ENCODE measurements at places on chromosomes 12 and 14.
A peak's percentile ranks its signal among the peaks of the same experiment; 100 is the strongest.

GRCh38 chr14:105411017-105411941 lies 8.3 kb upstream of the MTA1 start:
- DNase-seq: no peak

DNA sequence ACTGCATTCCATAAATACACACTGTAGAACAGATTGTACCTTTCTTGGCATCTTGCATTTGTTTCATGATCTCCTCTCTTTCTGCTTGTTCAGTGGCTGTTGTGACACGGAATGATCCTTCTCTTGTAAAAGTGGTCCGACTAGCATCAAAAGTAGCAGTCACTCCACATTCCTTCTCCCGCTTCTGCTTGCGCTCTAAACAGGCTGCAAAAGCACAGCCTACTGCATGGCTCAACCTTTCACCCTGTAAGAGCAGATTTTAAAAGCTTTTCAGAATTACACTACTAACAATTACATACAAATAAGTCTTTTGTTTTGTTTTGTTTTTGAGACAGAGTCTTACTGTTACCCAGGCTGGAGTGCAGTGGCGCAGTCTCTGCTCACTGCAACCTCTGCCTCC lies 49.8 kb downstream of the PAPLN start:
- DNase-seq: no peak

DNA sequence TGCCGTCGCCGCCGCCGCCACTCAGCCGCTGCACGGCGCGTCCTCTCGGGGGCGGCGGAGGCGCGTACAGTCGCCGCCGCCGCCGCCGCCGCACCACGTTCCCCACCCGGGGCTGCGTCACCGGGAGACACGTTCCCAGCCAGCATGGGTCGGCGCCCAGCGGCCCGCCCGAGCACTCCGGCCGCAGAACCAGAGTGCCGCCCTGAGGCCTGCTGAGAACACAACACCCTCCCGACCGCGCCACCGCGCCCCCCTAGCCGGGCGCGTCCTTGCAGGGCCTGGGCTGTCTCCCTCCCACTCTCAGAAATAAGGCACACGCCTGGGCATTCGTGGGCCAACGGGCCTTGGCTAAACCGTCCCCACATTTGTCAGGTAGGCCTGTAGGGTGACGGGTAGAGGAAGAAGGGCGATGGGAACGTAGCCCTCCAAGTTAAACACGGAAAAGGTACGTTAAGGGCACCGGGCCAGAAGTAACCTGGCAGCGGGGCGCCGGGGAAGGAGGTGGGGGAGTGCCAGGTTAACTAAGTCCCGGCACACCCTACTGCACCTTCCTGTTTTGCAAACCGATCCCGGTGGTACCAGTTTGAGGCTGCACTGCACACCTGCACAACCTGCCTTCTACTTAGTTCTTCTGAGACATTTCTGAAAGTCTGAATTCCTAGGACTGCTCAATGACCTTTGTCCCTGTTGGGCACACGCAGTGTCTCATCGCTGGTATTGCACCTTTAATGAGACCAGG lies at the start of gene MAP4K5:
Gene MAP4K5, minus strand, starts transcription at position 68 of the 739 bp plus-strand sequence. CDS start 520 bp downstream, outside the sequence.
- peak; percentile 83 for DNase-seq

- DNase-seq: no peak
These were observed 20.4 kb upstream of the TMEM179 start for GRCh38 chr14:104624939-104625338.

- no peak for DNase-seq
These were observed 358.4 kb downstream of the DPF3 start for GRCh38 chr14:72535485-72535884.

- DNase-seq: no peak
These were observed 49.9 kb downstream of the TRIM9 start for GRCh38 chr14:51044961-51045360.
